Mesenteric fat pad (tissue), 1 donor: ENCODE measurements at places on chromosomes 6 and 20. TPM values are rescaled to one million over a fixed set of nuclear protein-coding genes. Genes with fewer than 3 reads are reported as not detected.
A peak's percentile ranks its signal among the peaks of the same experiment; 100 is the strongest.

GRCh38 chr6:83998021-83998584 lies 35.5 kb upstream of the MRAP2 start:
- DNase-seq: no peak

KCNG1 gene
- 0.19 TPM for total RNA-seq

- no peak for DNase-seq
Measured at GRCh38 chr6:54860132-54860531, 13.6 kb downstream of the FAM83B start.

SLC17A2 gene
- not detected for total RNA-seq

- DNase-seq: no peak
Measured at GRCh38 chr20:56769921-56770600, 141.0 kb downstream of the TFAP2C start.

GRCh38 chr6:86848986-86849385 lies 88.3 kb upstream of the HTR1E start:
- no peak for DNase-seq

DNA sequence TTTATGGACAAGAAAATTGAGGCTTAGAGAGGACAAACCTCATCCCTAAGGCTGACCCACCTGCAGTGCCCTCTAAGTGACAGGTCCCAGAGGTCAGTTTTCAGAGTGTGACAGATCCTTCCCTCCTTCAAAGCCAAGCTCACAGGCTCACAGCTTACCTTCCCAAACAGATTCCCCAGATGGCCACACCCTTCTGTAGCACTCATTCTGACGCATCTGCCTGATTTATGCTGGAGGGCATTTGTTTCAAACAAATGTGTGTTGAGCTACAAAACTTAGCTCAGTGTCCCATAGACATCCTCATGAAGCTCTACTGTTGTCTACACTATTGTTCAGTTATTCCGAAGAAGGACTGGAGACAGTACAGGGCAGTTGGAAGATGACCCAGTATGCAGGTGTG lies 60.6 kb upstream of the RIN2 start:
- DNase-seq: no peak

DNA sequence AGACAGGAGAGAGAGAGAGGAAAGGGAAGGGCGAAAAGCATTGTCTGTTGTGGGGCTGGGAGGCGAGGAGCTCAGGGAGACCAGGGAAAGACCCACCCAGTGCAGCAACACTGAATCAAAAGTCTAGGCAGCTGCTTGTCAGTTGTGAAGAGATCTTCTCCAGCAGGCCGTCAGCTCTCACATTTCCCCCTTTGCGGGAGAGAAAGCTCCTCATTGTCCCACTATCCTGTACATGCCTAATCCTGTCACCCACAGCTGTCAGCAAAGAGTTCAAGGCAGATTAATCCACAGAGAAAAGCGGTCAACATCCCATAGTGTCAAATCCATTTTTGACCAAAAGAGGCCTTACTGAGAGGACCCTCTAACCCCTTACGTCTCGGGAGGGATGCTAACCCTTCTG lies 27.3 kb downstream of the RNF182 start:
- DNase-seq: no peak

- no peak for DNase-seq
Measured at GRCh38 chr20:21096321-21097043, 9.7 kb downstream of the LINC00237 start.

ADGRB3 gene
- 0.74 TPM for total RNA-seq

GRCh38 chr20:17622851-17623508 lies 53.1 kb downstream of the DSTN start:
- peak; percentile 60 for DNase-seq

MMP24 gene
- total RNA-seq: 0.35 TPM

DNA sequence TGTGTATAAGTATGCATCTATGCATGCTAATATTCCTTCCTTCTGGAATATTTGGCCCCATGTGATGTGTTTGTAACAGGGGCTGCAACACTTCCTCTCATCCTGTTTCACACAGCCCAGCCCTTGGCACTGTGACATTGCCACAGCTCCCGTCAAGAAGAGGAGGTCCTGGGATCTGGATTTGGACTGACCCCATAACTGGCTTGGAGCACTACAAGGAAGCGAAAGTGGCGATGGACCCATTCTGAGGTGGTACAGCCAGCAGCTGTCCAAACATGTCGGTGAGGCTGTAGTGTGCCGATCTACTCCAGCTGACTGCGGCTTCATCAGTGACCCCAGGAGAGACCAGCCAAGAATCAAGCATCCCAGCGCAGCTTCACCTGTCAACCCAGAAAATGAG lies 18.2 kb downstream of the SYNDIG1 start:
- peak; percentile 60 for DNase-seq

GRCh38 chr6:104640761-104641160 lies 219.0 kb downstream of the HACE1 start:
- no peak for DNase-seq

- no peak for DNase-seq
Measured at GRCh38 chr6:14283600-14284235, 166.1 kb downstream of the CD83 start.

GRCh38 chr20:15875446-15875845 lies 697.8 kb downstream of the KIF16B start:
- DNase-seq: no peak

DNA sequence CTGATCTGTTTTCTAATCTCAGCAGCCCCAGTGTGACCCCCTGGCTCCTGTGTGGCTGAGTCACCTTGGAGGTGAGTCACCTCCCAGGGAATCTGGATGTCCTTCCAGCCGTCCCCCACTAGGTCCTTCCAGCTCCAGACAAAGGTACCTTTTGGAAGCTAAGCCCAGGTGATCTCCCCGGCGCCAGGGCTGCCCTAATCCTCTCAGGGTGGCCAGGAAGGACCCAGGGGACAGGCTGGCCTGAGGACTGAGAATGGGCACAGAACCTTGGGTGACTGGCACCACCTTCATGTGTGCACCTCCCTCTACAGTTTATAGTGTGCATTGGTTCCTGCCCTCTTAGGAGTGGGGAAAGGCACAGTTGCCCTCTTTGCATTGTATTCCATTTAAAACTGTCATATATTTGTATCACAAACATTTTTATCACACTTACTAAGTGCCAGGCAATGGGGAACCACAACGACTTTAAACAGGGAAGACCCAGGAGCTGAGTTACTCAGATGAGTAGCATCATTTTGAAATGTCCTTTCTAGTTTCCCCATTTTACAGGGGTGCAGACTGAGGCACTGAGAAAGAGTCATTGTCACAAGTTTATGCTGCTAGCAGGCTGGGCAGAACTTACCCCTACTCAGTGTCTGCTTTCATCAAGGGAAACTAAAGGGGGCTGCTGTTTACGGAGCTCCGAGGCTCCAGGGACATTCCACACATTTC lies 2.6 kb upstream of the BPIFB4 start:
- DNase-seq: no peak

GRCh38 chr6:146028252-146028795 lies 538 bp upstream of the GRM1 start:
- no peak for DNase-seq

CST5 gene
- total RNA-seq: not detected

PRICKLE4 gene
- total RNA-seq: 2.0 TPM

PERP gene
- total RNA-seq: 21.8 TPM

GRCh38 chr6:33277663-33278391 lies 904 bp downstream of the B3GALT4 start:
- no peak for DNase-seq

DNA sequence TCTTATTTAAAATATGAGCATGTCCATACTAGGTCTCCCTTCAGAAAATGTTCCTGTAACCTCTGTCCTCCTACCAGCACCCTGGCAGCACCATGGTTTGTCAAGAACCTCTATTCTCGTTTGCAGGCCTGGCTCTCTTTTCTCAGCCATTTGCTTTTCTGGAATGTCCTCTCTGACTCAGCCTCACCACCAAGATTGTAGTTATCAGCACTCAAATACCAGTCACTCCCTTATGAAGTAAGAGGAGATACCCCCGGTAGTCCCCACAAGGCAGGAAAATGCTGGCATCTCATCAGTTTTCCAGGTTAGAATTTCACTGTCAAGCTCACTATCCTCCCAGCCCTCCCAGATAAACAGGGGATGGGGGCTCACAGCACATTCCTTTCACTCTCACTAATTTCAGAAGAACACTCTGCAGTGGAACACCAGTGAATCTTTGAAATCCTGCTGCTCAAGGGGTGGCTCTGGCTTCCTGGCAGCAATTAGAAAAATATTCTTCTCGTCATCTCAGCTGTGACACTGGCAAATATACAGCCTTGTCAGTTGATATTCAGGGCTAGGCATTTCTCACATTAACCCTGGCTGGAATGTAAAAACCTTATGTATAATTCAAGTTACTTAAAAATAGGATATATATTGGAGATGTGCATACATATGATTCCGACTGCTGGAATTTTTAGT lies 129.2 kb downstream of the TBX18 start:
- no peak for DNase-seq

GRCh38 chr6:138592749-138593123 lies 93.4 kb upstream of the NHSL1 start:
- no peak for DNase-seq

MATN4 gene
- total RNA-seq: not detected

- DNase-seq: no peak
Measured at GRCh38 chr6:40307712-40308111, 279.5 kb downstream of the LRFN2 start.

- no peak for DNase-seq
Measured at GRCh38 chr6:119848696-119849095, 499.1 kb upstream of the MAN1A1 start.

GRCh38 chr20:20487811-20488210 lies 119.9 kb downstream of the INSM1 start:
- no peak for DNase-seq

GSS gene
- total RNA-seq: 33.3 TPM

TRDN gene
- 0.77 TPM for total RNA-seq

TSPO2 gene
- not detected for total RNA-seq

- DNase-seq: no peak
Measured at GRCh38 chr20:49982072-49982345, 771 bp upstream of the SNAI1 start.

- DNase-seq: no peak
Measured at GRCh38 chr6:41674231-41675000, 36.1 kb downstream of the MDFI start.

- no peak for DNase-seq
Measured at GRCh38 chr6:43181621-43181941, 415 bp upstream of the CUL9 start.

FOXC1 gene
- 7.6 TPM for total RNA-seq

HINT3 gene
- total RNA-seq: 20.5 TPM

- no peak for DNase-seq
Measured at GRCh38 chr20:62702895-62703852, 5.5 kb upstream of the NTSR1 start.

FLRT3 gene
- 0.06 TPM for total RNA-seq

TREML2 gene
- 1.0 TPM for total RNA-seq

EGFL8 gene
- total RNA-seq: 15.5 TPM

DNA sequence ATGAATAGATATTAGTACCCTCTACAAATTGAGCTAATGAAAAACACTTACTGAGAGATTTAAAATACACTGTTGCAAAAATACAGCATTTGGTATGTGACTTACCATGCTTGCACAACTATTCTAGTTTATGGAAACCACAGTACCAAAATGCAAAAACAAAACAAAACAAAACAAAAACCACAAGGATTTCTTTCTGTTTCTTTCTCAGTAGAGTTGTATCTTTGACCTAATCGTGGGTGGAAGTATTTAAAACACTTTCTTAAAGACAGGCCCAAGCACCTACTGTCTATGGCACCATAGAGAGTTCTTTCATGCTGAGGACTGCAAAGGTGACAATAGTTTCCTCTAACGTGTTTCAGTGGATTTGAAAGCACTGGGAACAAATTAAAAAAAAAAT lies 95.3 kb upstream of the C6orf118 start:
- DNase-seq: no peak
